ENCODE measurements at places on chromosomes 1 and 21.

- DNase-seq: no peak
These were observed 19.2 kb upstream of the UBR4 start for GRCh38 chr1:19229229-19229628.

GRCh38 chr21:32414579-32415358, 2.3 kb downstream of the EVA1C start:
- DNase-seq: no peak

DNA sequence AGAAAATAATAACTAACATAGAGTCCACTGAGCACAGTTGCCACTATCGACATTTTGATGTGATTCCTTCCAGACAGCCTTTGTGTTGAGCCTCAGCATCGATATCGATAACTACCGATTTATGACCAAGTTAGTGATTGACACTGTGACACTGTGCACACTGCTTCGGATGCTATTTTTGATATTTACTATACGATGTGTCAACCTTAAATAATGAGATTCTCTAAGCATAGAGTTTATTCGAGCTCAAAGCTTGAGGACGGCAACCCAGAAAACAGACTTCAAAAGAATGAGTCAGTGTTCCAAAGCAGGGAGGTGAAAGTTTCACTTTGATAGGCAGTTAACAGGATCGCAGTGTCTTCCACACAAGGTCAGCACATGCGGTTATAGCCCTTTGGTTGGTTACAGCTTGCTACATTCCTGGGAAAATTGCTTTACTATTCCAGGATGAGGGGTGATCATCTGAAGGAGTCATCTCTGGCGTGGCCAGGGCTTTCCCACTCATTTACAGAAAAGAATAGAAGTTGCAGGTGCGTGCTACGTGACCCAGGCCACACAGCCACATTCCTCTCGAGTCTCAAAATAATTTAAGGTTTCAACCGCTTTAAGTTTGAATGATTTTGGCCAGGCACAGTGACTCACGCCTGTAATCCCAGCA, 53.6 kb upstream of the EFHD2 start:
- no peak for DNase-seq

DNA sequence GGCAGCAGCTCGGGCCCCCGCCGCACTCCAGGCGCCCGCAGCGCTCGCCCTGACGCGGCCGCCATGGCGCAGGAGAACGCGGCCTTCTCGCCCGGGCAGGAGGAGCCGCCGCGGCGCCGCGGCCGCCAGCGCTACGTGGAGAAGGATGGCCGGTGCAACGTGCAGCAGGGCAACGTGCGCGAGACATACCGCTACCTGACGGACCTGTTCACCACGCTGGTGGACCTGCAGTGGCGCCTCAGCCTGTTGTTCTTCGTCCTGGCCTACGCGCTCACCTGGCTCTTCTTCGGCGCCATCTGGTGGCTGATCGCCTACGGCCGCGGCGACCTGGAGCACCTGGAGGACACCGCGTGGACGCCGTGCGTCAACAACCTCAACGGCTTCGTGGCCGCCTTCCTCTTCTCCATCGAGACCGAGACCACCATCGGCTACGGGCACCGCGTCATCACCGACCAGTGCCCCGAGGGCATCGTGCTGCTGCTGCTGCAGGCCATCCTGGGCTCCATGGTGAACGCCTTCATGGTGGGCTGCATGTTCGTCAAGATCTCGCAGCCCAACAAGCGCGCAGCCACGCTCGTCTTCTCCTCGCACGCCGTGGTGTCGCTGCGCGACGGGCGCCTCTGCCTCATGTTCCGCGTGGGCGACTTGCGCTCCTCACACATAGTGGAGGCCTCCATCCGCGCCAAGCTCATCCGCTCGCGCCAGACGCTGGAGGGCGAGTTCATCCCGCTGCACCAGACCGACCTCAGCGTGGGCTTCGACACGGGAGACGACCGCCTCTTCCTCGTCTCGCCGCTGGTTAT, 2.8 kb downstream of the KCNJ9 start:
- peak; percentile 91 for DNase-seq

- no peak for DNase-seq
These were observed 5.0 kb downstream of the CHRNB2 start for GRCh38 chr1:154572468-154573167.

DNA sequence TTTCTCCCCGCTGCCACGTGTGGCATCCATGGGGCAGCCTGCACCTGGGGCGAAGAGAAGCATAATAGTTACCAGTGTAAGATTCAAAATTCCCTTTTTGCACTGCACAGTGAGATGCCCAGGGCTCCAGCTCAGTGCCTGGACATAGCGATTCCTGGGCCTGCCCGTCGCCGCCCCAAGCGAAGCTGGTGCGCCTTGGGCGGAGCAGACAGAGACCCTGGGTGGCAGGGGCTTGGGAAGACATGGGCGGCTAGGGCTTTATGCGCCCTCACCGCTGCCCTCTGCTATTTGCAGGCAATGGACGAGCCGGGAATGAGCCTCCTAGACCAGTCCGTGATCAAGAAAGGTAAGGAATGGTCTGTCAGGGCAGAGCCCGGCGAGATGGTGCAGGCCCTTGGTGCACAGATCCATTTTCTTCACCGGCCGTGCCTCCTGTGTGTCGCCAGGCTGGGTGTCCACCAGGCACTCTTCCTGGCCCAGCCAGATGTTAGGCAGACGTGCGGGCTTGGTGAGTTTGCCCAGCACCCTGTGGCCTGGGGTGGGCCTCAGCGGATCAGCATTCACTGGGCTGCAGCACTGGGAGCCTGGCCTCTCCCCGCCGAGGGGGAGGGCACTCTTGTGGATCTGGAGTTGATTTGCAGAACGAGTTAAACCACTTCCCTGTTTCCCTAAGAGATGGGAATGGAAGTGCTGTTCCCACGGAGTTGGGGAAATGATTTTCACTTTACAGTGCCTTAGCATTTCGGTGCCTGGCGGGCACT, 1.7 kb downstream of the TFAP2E start:
- no peak for DNase-seq

DNA sequence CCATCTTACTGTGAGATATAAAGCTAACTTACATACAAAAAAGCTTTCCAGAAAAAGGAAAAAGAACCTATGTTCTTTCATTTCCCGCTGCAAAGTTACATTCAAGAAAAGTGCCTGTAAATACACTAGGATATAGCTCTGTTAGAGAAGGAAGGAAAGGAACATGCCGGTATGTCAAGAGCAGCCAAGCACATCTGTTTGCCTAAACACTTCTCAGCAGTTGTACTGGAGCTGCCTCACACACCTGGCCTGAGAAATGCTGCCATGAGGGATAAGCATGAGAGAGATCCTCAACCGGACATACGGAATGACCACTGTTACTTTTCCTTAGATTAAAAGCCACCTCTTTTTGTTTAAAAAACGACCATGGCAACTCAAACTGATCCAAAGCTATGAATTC, 189.7 kb downstream of the RERE start:
- no peak for DNase-seq

DNA sequence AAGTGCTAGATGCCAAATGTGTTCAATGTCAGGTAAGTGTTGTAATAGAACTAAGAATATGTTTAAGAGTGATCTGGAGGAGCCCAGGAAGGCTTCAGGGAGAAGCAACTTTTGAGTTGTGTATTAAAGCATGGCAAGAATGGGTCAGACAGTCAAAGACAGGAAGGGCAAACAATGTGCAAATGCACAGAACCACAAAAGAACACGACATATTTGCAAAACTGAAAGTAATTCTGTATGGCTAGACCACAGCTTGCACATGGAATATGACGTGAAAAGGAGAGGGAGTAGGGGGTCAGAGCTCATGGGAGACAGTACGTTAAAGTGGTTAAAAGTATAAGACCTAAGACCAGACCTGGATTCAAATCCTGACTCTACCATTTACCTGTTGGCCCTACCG, 7.1 kb upstream of the SORT1 start:
- no peak for DNase-seq

- DNase-seq: peak; percentile 65
These were observed 132.8 kb downstream of the CLIC6 start for GRCh38 chr21:34801519-34802132.

GRCh38 chr1:171940368-171940767, 99.1 kb downstream of the DNM3 start:
- DNase-seq: no peak

DNA sequence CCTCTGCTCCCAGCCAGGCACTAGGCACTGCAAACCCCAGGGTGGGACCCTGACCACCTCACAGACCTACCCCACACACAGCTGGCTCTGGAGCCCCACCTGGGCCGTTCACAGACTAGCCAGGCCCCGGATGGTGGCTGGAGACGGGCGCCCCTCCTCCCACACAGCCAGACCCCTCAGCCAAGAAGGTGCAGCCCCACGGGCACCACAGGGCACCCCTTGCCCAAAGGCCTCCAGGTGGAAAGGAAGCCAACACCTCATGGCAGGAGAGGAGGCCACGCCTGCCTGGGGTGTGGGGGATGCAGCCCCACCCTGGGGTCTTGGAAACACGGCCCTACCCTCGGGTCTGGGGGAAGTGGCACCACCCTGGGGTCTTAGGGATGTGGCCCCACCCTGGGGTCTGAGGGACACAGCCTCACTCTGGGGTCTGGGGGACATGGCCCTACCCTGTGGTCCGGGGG, 44.6 kb downstream of the WNT9A start:
- DNase-seq: no peak

DNA sequence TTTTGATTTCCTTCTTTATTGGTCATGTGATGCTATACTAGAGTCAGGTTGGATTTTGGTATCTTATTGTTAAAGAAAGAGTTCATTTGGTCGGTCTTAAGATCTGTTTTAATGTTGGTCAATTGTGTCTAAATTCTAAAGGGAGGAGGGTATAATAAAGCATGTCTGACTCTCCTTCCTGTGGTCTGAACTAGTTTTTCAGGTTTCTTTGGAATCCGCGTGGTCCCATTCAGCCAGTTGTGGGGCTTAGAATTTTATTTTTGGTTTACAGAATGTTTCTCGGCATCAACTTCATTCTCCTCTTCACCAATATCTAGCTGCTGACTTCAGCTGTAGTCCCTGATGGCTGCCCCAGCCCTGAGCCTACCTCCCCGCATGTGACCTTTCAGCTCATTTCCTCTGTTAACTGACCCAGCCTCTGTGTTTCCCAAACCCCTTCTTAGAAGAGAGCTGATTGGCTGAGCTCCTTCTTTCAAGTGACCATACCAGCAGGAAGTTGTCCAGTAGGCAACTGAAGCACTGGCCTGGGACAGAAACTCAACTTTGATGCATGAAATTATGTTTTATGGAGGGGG, 8.7 kb upstream of the MYOC start:
- no peak for DNase-seq

GRCh38 chr1:31734582-31735107, 29.5 kb downstream of the ADGRB2 start:
- no peak for DNase-seq

DNA sequence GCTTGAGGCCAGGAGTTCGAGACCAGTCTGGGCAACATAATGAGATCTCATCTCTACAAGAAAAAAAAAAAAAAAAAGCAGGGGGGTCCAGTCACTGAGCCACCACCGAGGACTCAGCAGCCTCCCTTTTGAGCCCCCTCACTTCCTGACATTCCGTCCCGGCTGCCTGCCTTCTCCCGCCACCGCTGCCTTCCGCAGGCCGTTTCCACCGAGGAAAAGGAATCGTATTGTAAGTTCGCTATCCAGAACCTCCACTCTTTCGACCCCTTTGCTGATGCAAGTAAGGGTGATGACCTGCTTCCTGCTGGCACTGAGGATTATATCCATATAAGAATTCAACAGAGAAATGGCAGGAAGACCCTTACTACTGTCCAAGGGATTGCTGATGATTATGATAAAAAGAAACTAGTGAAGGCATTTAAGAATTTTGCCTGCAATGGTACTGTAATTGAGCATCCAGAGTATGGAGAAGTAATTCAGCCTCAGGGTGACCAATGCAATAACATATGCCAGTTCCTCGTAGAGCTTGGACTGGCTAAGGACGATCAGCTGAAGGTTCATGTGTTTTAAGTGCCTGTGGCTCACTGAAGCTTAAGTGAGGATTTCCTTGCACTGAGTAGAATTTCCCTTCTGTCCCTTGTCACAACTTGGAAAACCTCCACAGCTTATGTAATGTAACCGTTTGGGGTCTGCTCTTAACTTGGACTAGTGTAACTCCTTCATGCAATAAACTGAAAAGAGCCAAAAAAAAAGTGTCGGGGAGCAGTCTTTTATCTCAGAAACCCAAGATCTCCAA, 55.6 kb downstream of the GLUL start:
- no peak for DNase-seq

GRCh38 chr1:206117151-206117948, at the start of gene AVPR1B:
AVPR1B (minus strand) TSS chr1:206117388; CDS start chr1:206116890, 498 bp downstream.
- no peak for DNase-seq

- DNase-seq: no peak
These were observed 14.7 kb upstream of the OR2T27 start for GRCh38 chr1:248670003-248670402.

DNA sequence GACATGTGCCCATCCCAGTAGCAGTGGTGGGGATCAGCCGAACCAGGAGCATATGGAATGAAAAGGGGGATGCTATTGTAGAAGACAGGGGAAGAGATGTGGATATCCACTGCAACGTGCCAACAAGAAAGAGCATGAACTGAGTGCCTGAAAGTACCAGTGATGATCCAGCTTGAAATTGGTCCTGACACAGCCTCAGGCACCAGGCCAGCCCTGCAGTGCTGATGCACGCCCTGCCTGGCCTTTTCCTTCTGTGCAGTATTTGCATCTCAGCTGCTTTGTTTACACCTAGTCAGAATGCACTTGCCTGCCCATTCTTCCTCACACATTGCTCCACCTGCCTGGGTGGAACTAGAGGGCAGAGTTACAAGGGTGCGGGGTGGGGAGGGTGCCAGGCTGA, 50.3 kb upstream of the ARTN start:
- DNase-seq: no peak

DNA sequence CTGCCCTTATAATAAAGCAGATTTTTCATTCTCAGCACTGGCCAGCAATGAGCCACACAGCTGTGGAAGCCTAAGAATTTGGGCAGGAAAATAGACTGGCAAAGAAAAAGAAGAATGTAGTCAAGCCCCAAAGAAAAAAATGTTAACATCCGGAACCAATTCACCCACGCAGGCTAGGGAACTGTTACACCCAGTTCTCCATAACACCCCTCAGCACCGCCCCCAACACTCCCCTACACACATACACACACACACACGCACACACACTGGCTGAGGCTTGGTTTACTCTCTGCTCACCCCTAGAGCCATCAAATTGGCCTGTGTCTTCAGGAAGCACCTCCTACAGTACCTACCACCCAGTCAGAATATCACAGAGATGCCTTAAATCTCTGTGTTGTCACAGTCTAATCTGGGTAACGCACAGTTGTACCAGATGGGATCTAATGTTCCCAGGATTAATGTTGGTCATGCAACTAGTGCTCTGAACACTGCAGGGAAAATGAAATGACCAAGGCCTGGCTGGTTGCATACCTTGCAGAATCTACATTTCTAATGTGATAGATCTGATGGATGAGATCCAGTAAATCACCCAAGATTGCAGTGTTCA, 14.5 kb downstream of the TBX15 start:
- no peak for DNase-seq

GRCh38 chr1:153292740-153293479, 19.8 kb downstream of the PGLYRP3 start:
- DNase-seq: no peak

- DNase-seq: peak; percentile 16
These were observed 164.4 kb upstream of the PALMD start for GRCh38 chr1:99481391-99481996.

DNA sequence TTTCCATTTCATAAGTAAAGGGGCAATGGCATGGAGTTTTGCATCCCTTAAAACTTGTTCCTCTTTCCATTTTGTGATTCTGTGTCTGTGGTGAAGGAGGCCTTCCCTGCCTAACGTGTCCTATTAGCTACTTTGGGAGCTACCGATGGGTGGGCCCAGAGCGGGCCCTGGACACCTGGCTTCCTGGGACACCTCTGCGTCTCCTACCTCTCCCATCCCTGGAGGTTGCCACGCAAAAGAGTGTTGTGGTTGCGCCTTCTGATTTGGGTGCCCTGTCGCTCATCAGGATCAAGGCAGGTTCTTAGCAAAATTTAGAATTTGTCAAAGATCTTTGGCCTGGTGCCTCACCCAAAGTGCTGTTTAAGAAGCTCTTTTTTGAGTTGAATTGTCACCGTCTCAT, 116.4 kb upstream of the CACNA1E start:
- DNase-seq: no peak

Data from GM13977 (cell line).